Sigmoid colon (tissue), 7 donors: ENCODE measurements at places on chromosomes 3 and 15. TPM values are rescaled to one million over a fixed set of nuclear protein-coding genes. Genes with fewer than 3 reads are reported as not detected.

The CAMK1 gene
- 57.8 TPM for total RNA-seq

GRCh38 chr3:26236531-26236930 lies 386.0 kb upstream of the LRRC3B start:
- H3K27me3 ChIP-seq = no peaks in the 10 kb centered on the region
- no peak overlapping the region for H3K4me3 ChIP-seq
- H3K4me1 ChIP-seq = no peaks in the 10 kb centered on the region
- no peak for DNase-seq
- no peak overlapping the region for H3K27ac ChIP-seq

DNA sequence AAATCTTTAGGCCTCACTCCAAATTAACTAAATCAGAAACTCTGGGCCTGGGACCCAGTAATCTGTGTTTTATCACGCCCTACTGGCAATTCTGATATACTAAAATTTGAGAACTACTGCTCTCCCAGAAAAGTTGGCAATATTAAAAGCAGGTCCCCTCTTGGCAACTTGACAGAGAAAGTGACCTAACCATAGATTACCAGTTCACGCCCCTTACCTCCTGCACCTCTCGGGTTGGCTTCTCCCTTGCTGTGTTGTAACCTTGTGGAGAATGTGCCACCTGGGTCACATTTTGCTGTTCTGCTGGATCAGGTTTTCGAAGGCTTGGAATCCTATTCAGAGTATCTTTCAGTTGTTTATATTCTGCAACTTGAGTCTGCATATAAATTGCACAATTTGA lies 59.1 kb downstream of the GOLIM4 start:
- H3K27ac ChIP-seq = no peak overlapping the region
- no peak overlapping the region for H3K4me3 ChIP-seq
- H3K27me3 ChIP-seq = no peaks in the 10 kb centered on the region
- no peaks in the 10 kb centered on the region for H3K36me3 ChIP-seq

- H3K4me3 ChIP-seq = no peak overlapping the region
- no peaks in the 10 kb centered on the region for H3K36me3 ChIP-seq
- no peak for DNase-seq
- no peaks in the 10 kb centered on the region for H3K4me1 ChIP-seq
- H3K27me3 ChIP-seq = no peaks in the 10 kb centered on the region
Measured at GRCh38 chr3:45124956-45125355, 21.2 kb downstream of the CDCP1 start.

GRCh38 chr3:121997372-121997771 lies 24.7 kb downstream of the ILDR1 start:
- H3K4me3 ChIP-seq = no peak overlapping the region
- no peaks in the 10 kb centered on the region for H3K27me3 ChIP-seq
- no peak for DNase-seq
- H3K36me3 ChIP-seq = no peaks in the 10 kb centered on the region
- H3K4me1 ChIP-seq = no peaks in the 10 kb centered on the region
